ENCODE measurements at places on chromosomes 12 and 14.
A peak's percentile ranks its signal among the peaks of the same experiment; 100 is the strongest.

- no peak for DNase-seq
Measured at GRCh38 chr12:93413064-93413463, 28.7 kb downstream of the UBE2N start.

DNA sequence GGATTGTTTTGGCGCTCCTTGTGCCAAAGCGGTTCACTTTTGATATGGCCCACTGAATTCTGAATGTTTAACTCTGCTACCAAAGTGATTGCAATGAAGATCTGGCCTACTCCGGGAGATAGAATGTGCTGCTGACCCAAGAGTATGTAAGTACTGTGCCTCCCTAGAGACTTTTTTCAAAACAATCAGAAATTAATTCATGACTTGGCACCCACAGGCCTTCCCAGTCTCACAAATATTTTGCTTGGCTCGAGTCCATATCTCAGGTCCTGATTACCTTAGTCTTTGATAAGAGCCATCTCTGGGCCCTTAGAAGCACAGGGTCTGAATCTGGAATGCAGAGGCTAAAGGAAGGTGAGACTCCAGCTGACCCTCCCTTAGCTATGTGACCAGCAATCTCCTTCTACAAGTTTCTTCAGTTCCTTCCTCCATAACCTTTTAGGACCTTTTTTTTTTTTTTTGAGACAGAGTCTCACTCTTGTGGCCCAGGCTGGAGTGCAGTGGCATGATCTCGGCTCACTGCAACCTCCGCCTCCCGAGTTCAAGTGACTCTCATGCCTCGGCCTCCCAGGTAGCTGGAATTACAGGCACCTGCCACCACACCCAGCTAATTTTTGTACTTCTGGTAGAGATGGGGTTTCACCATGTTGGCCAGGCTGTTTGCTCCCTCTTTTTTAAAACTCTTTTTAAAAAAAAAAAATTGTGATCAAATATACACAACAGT lies 49.5 kb upstream of the METAP2 start:
- no peak for DNase-seq

GRCh38 chr12:112370199-112370598 lies 12.0 kb downstream of the HECTD4 start:
- DNase-seq, result no peak

GRCh38 chr14:46574221-46574977 lies 77.2 kb downstream of the RPL10L start:
- no peak for DNase-seq

DNA sequence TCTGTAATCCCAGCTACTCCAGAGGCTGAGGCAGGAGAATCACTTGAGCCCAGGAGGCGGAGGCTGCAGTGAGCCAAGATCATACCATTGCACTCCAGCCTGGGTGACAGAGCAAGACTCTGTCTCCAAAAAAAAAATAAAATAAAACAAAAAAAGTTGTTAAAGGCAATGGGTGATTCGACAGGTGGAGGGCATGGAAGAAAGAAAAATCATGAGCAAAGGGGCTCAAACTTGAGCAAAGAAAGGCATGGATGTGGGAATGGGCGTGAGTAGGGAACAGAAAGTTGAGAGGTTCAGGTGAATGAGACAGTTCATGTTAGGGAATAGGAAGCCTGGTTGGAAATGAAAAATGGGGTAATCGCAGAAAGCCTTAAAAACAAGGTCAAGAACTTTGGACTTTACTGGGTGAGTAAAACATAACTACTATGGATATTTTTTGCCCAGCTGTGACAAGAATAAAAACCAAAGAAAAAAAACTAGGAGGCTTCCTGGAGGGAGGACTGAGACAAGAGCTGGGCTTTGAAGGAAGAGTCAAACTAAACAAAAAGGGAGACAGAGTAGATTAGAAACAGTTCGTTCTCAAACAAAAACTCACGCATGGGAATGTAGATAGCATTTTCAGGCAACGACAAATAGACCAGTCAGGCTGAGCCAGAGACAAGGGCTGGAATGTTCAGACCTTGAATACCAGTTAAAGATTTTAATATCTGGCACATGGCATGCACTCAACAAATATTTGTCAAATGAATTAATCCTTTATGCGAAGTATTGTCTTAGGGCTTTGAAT lies 18.8 kb downstream of the PYM1 start:
- no peak for DNase-seq

- no peak for DNase-seq
Measured at GRCh38 chr12:129594098-129594497, 309.7 kb downstream of the TMEM132D start.

DNA sequence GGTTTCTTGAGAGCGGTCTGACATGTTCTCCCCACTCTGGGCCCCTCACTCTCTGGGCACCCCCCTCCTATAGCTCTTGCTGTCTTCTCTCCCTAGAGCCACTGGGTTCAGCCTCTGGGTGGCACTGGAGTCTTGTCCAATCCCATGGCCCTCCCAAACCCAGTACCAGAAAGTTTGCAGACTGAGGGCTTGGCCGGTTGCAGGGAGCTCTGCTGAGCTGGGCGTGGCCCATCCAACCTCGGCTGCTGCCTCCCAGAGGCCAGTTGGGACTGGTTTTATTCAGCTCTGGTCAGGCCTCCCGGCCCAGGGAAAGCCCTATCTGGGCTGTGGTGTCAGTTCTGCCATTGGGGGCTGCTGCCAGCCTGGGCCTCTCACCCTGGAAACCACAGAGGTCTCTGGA lies 37.9 kb downstream of the ISCA2 start:
- no peak for DNase-seq

GRCh38 chr14:24411443-24412389 lies 12.9 kb downstream of the NYNRIN start:
- peak; percentile 51 for DNase-seq

GRCh38 chr12:132449565-132450417 lies 40.2 kb upstream of the FBRSL1 start:
- DNase-seq, result peak; percentile 22

- DNase-seq, result no peak
Measured at GRCh38 chr14:51563560-51563959, 88.2 kb upstream of the FRMD6 start.

DNA sequence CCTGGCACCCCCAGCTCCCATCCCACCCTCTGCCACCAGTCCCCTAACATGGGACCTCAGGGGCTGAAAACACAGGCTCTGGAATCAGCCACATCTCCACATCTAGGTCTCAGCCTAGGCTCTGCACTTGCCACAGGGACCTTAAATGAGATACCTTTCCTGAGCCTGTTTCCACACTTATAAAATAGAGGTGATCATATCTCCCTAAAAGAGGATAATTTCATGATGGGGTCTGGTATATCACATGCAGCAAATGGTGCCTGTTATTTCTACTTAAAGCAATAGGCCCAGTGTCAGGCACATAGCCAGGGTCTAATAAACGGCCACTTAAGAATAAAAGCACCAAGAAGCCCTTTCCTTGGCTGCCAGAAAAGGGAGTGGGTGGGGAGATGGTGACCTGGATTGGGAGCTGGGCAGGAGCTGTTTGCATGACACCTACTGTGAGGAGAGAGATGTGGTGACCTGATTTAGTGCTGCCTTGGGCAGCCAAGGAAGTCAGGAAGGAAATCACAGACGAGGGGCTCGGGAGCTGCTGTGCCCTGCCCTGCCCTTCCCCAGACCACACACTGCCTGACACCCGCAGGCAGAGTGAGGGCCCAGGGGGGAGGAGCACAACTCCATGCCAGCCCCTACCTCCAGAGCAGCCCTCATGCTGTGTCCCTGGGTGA lies 71.2 kb downstream of the IRF2BPL start:
- no peak for DNase-seq

- no peak for DNase-seq
Measured at GRCh38 chr12:121116318-121117225, 16.1 kb upstream of the P2RX7 start.

DNA sequence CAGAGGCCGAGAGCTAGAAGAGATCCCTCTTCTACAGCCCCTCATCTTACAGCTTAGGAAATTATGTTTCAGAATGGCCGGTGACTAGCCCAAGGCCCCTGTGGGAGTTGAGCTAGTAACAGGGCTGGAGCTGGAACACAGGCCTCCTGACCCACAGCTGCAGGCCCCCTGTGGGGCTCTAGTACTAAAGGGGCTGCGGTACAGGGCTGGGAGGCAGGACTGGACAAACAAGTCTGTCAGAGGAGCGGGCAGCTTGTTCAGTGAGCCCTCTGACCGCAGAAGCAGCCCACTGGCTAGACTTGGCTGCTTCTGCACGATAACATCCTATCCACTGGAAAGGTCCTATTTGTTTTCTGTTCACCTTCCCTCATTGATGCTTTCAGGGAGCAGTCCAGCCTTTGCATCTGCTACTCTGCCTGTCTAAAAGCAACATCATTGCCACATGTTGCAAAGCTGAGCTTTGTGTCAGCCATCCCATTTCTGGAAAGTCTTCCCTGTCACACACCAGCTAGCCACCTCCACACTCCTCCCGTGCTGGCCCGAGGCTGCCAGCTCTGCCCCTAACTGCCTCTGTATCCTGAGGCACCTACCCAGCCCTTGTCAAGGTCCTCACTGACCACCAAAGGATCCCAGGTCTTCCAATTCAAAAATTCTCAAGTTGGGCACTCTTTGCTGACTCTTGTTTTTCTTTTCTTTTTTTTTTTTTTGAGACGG lies 10.2 kb downstream of the PSMC1 start:
- no peak for DNase-seq

All from CD4-positive, alpha-beta T cell treated with Interleukin-2 at 100 ng/mL for 4 hours (primary cell).